K562 (cell line): ENCODE measurements at places on chromosomes 6 and 20.

DNA sequence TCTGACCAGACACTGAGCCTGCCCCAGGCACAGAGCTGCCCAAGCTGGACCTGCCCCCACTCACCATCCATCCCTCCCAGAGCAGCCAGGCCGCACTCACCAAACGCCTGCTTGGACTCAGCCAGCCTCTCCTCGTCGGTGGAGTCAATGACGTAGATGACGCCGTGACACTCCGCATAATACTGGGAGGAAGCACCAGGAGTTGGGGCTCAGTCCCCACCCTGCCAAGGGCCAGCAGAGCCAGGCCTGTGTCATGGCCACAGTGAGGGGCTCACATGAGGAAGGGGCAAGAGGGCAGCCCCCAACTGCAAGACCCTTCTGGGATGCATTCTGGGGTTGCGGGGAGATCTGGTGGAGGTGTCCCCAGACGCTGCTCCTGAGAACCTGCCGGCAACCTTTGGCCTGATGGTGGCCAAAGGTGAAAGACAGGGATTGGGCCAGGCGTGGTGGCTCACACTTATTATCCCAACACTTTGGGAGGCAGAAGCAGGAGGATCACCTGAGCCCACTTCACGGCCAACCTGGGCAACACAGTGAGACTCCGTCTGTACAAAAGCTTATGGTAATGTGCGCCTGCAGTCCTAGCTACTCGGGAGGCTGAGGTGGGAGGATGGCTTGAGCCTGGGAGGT, 5.6 kb downstream of the ARFRP1 start:
- no peak for DNase-seq

GRCh38 chr6:8525370-8525769, 90.0 kb upstream of the SLC35B3 start:
- DNase-seq, result no peak

DNA sequence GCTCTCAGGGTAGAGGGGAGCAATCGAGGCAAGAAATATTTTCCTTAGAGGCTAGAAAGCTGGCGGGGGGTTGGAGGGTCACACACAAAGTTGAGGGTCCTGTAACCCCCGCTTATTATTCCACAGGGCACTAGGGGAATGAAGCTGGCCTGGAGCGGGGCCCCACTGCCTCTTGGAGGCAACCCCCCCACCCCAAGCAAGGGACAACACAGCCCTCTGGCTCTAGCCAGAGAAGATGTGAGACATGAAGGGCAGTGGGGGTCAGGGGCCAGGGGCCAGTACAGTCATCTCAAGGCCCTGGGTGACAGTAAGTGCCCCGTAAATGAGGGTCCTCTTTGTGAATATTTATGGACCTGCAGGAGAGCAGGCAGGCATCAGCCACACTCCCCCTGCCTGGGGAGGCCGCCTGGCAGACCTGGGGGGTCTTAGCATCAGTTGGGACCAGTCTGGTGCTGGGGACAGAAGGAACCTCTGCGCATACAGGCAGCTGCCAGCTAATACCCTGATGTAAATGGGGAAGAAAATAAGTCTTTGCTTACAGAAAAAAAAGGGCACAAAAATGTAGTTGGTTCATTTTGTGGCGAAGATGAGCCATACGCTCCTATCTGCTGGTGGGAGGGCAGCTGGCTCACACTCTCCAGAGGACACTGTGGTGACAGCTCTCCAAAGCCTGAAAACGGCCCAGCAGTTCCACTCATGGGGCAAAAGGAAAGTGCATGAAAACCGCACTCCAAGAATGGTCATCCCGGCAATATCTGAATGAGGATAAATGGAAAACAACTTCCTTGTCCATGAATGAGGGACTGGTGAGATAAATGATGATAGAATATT, 21.9 kb downstream of the SPATA2 start:
- DNase-seq, result no peak

GRCh38 chr6:42960243-42961019, at the start of gene GNMT:
GNMT (plus strand) TSS chr6:42960754; CDS start chr6:42960768, 14 bp downstream.
- DNase-seq, result no peak

DNA sequence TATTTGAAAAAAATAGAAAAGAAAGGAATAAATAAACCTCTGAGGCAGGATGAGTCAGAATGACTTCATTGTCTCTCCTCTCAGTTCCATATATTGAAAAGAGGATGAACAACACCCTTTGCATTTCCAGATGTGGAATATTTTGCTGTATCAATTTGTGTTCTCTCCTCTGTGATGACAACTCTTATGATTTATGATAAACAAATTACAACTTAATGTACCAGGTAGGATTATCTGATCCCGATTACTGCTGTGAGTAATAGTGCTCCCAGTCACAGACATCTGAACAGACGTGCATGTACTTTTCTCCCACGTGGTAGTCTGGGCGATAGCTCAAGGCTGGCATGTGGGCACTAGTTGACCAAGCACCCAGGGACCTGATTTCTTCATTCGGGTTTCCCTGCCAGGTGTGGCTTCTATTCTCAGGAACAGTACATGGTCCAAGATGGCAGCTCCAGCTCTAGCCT, 142.1 kb upstream of the SULF2 start:
- no peak for DNase-seq

- no peak for DNase-seq
Observed at GRCh38 chr6:55937951-55938690, 62.7 kb upstream of the BMP5 start.

DNA sequence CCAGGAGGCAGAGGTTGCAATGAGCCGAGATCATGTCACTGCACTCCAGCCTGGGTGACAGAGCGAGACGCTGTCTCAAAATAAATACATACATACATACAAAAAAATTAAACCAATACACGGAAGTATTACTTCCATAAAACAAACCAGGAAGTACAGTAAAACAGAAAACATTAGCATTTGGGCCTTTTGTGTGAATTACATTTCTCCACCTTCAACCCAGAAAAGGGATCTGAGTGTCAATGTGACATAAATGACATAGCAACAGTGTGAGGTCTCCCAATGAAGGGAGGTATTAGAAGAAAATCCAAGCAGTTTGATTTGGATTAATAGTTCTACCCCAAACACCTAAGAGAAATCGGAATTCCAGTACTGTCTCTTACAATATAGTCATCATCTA, 10.1 kb downstream of the CSNK2A1 start:
- no peak for DNase-seq

DNA sequence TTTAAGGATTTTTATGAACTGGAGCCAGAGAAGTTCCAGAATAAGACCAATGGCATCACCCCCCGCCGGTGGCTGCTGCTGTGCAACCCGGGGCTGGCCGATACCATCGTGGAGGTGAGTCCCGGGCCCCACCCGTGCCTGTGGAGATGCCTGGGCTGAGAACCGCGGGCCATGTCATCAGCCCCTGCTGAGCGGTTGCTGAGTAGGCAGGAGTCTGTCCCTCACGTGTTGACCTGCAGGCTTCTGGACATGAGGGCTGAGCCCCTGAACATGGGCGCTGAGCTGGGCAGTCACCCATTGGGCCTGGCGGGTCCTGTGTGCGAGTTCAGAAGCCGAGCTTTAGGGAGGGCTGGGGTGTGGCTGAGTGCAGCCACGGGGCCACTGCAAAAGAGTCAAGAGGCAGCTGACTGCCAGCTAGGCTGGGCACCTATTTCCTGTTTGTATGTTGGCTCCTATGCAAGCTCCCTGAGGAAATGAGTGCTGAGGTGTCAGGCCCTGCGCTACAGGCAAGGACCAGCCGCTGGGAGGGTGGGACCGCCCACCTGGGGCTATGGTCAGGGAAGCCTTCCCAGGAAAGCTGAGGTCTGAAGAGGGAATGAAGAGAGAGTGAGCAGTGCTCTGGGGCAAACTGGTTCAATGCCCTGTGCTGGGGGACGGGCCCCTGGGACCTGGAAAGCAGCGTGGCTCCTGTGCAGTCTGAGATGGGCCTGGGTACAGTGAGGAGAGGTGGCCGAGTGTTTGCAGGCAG, 34.3 kb downstream of the PYGB start:
- no peak for DNase-seq

- DNase-seq, result peak; percentile 92
Observed at GRCh38 chr6:33926451-33926850, 122.6 kb upstream of the MLN start.

GRCh38 chr20:4216866-4217265, 201.5 kb upstream of the RNF24 start:
- no peak for DNase-seq

GRCh38 chr6:18410412-18410811, 23.3 kb downstream of the RNF144B start:
- no peak for DNase-seq

- DNase-seq, result no peak
Observed at GRCh38 chr6:89045011-89045387, 35.6 kb upstream of the PNRC1 start.

DNA sequence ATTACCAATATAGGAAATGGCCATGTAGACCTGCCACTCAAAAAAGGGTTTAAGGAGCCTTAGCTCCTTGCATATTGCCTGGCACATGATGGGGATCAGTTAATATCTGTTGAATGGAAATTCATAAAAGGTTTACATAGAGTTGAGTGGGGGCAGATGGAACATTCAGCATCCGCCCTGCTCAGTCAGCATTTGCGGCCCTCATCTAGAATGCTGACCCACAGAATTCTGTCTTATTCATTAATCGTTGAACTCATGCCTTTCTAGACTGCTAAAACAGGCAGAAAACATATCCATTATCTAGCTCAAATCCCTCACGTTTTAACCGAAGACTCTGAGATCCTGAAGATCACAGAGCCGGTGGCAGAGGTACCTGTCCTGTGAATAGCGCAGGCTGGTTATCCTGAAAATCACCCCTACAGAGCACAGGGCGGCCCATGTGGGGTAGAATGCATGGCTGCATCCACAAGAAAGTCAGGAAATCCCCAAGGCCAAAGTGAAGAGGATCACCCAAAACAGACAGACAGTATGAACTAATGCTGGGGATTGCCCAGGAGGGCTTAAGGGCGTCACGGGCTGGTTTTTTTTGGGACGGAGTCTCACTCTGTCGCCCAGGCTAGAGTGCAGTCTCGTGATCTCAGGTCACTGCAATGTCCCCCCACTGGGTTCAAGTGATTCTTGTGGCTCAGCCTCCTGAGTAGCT, 59.9 kb downstream of the CNBD2 start:
- DNase-seq, result no peak

DNA sequence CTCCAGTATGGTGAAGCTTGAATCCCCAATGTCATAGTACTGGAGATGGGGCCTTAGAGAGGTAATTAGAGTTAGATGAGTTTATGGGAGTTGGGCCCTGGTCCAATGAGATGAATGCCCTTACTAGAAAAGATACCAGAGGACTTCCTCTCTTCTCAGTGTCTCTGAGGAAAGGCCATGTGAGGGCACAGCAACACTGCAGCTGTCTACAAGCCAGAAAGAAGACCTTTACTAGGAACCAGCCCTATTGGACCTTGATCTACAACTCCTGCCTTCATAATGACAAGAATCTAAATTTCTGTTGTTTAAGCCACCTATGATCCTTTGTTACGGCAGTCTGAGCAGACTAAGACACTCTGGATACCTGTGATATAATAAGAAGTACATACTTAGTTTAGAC, 31.4 kb upstream of the AKAP7 start:
- no peak for DNase-seq

GRCh38 chr6:38460186-38460585, 179.5 kb downstream of the BTBD9 start:
- DNase-seq, result no peak

GRCh38 chr20:60718743-60719480, 533.1 kb upstream of the CDH4 start:
- DNase-seq, result peak; percentile 17

- DNase-seq, result no peak
Observed at GRCh38 chr20:56762401-56762800, 133.3 kb downstream of the TFAP2C start.

DNA sequence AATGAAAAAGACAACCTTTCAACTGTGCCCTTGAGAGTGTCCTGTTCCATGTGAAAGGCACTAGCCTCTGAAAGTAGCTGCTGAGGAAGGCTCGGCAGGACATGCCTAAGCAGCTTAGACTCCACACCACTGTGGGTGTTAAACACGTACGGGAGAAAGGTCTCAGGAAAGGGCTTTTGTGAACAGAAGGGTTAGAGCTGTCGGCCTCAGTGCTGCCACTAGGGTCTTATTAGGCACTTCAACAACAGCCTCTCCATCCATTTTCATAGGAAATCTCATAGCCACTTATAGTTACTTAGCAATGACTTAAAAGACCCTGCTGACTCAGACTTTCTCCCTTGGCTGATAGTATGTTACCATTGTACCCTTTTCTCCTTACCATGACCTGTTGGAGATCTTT, 662.8 kb downstream of the TBC1D32 start:
- DNase-seq, result no peak

GRCh38 chr6:5936631-5937030, 70.1 kb downstream of the NRN1 start:
- DNase-seq, result no peak

DNA sequence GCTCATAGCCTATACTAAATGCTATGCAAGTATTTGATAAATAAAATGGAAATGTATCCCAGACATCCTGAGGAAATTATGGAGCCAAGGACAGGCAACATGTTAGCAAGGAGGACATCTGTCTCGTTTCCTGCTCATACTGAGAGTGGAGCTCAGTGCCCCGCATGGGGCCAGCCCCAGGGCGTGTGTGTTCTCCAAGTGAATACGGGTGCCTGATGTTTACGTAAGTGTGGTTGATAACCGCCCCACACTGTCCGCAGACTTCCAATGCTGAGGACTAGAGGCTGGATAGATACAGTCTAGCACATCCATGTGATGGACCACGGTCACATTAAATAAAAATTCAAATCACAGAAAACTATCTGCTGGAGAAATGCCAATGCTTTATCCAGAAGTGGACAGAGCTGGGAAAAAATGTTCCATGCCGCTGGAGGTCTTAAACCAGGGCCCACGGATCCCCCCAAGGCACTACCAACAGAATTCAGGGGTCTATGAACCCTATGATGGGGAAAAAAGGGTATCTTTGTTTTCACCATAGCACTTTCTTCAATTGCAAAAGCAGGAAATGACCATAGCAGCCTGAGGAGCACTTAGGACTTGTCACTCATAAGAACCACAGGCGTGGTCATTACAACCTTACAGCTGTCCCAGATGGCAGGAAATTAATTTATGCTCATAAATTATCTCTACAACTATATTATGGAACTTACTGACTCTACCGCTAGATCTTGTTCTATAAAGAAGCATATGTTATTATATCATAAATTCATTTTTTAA, 24.9 kb downstream of the TGM2 start:
- DNase-seq, result no peak

DNA sequence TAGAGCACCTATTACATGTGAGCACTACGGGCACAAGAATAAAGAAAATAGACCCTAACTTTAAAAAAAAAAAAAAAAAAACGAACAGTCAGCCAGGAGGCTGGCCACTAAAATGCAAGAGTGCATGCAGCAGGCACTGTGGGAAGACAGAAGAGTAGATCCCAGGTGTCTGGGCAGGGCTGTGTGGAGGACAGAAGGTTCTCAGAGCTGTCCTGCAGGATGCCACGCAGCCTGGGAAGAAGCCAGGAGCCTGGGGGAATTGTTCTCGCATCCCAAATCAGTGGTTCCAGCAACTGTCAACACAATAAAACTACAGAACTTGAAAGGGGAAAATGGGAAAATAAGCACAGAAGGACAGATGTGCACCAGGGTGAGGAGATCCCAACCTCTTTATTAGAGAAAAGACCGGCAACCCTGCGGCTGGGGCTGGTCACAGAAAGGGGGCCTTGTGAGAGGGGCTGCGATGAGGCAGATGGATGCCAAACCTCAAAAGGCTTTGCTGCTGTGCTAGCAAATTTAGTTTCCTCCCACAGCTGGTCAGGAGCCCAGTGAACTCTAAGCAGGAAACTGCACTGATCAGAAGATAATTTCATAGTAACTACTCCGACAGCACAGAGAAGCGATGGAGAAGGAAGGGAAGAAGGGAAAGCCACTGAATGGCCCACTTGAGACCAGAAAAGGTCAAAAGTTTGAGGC, 30.9 kb downstream of the MAP3K5 start:
- DNase-seq, result peak; percentile 76
